NCI-H524 treated with DMSO at 0.1 percent for 48 hours (cell line): ENCODE measurements at places on chromosomes 3 and 15.

DNA sequence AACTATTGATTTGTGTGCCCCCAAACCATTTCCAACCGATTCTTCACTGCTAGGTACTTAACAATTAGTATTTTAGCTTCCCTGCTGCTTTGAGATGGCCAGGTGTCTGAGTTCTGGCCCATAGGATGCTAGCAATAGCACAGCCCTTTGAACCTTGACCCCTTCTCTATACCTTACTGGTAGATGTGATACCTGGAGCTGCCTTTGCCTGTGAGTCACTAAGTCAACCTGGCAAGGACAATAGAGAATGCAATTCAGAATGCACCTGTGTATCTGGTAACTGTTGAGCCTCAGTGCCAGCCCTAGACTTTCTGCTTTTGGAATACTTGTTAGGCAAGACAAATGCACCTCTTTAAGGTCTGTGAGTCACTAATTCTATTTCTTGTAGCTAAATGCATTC lies 467.4 kb downstream of the GRM7 start:
- DNase-seq: no peak

- no peak for DNase-seq
Observed at GRCh38 chr3:141391298-141391990, 23.1 kb downstream of the ZBTB38 start.

DNA sequence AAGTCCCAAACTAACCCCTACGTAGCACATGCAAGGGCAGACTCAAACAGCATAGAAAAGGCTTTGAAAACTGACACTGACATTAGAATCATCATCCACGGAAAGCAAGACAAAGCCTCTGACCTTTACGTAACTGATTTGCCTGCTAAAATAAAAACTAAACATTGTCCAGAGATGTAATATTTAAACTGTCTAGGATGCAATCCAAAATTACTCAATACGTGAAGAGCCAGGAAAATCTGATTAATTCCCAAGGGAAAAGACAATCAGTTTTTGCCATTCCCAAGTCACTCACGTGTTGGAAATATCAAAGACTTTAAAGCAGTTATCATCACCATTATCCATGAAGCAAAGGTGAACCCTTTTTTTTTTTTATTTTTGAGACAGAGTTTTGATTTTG lies 13.3 kb upstream of the IQCF1 start:
- DNase-seq: no peak

DNA sequence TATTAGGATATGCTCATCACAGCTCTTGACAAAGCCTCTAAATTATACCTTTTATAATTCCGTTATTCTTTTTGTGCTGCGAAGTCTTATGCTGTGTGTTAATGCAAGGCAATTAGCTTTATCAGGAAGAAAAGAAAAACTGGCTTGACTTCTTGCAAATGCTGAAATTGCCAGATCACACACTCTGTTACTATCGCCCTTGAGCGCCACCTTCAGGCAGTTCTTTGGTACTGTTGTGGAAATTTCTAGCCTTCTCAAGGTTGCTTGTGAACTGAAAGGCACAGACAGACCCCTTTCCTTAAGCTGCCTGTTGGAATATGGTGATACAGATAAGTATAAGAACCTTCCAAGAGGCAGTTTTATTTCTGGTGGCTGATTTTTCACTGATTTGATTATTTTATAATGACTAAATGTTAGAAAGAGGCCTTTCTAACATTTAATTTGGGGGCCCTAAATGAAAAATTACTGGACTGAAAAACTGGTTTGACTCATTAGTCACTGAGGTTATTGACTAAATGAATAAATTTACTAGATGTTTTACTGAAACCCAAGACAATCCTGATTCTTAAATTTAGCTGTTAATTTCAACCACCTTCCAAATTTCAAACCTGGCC lies 126.2 kb upstream of the RASGRP1 start:
- DNase-seq: no peak

DNA sequence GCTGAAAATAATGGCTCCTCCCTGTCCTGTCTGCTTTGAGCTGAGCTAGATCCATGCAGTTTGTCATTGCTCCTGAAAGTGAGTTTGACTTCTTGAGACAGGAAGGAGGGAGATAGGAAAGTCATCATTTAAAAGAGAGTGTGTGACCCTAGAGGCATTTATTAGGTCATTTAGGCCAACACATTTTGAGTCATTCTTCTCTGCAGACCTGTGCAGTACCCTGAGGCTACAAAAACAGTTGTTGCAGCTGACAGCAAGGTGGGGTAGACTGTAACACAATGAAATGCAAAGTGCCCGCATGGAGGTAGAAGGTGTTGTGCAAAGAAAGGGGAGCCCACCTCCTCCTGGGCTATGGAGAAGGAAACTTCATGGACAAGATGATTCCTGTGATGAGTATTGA lies 102.8 kb upstream of the PFN2 start:
- DNase-seq: no peak

DNA sequence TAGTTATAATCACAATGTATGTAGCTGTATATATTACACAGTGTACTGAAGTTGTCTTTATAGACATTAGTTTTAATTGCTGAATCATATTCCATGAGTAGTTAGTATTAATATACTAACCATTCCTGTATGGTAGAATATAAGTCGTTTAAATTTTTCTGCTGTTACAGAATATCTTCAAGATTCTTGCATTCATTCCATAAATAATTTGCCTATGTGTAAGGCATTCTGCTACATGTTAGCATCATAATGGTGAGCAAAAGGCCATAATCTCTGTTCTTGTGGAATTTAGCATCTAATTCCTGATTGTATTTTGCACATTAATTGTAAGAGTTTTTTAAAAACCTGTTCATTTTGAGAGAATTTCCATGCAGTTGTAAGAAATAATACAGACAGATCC lies 14.1 kb downstream of the GYG1 start:
- DNase-seq: no peak

- DNase-seq: no peak
Observed at GRCh38 chr15:76840830-76841460, 64.2 kb downstream of the SCAPER start.

DNA sequence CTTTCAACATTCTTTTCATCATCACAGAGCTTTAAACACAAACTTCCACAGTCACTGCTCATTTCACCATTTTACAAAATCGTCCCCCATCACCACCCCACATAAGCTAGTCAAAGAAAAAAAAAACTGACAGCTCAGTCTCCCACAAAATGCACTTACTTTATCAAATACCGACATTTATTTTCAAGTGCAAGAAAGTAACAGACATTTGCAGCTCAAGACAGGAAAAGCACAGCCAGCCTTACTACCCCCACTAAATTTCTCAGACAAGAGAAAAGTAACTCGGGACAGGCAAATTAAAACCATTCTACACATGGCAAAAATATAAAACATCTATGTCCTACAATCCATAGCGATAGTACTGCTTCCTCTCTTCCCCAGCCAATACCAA lies 402.4 kb downstream of the SHQ1 start:
- no peak for DNase-seq

- no peak for DNase-seq
Observed at GRCh38 chr3:126606001-126606400, 47.3 kb upstream of the C3orf22 start.

DNA sequence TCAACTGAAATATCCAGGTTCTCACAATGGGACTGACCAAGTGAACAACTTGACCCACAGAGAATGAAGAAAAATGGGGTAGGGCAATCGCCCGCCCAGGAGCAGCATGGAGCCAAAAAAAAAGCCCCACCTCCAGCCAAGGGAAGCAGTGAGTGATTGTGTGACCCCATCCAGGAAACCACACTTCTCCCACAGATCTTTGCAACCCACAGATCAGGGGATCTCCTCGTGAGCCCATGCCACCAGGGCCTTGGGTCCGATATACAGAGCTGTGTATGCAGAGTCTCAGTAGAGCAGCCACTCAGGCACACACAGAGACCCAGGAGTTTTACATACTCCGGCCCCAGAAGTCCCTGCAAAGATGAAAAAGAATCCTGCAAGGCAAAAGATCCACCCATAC lies 35.7 kb downstream of the PYGO1 start:
- DNase-seq: no peak

- DNase-seq: no peak
Observed at GRCh38 chr15:59298225-59298853, 74.3 kb downstream of the MYO1E start.

GRCh38 chr3:190084983-190085382 lies 35.7 kb downstream of the P3H2 start:
- DNase-seq: no peak

DNA sequence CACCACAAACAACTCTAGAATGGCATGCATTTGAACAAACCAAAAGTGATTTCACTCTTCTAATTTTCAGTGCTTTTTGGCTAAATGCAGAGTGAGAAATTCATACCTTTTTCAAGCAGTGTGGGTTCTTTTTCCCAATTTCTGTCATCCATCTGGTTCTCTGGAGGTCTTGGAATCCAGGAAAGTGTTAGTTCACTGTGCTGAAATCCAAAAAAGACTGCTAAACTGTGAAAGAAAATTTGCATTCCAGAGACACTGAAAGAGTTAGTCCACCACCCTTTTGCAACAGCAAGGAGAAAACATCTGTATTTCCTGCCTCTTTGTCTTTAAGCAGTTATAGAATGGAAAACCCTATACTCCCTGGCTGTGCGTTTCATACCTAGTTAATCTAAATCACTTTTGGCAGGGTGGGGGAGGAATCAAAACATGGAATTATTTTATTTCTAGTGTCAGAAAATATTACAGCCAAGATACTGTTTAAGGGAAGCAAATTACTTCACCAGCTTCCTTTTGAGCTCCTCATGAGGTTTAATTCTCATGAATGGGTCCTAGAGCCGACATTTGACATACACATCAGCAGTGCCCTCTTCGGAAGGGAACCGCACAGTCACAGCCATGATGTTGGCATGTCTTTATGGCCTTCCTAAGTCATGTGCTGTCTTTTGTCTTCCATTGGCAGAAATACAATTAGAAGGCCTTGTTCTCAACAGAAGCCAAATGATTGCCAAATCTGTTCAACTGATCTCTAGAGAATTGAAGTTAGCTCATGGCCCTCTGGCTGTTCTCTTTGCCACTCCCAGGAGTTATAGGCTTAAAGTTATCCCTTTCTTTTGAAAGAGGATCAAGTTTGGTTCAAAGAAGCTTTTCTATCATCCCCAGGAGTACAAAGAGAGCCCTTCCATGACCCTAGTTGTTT lies 317.7 kb upstream of the TPRG1 start:
- DNase-seq: no peak

DNA sequence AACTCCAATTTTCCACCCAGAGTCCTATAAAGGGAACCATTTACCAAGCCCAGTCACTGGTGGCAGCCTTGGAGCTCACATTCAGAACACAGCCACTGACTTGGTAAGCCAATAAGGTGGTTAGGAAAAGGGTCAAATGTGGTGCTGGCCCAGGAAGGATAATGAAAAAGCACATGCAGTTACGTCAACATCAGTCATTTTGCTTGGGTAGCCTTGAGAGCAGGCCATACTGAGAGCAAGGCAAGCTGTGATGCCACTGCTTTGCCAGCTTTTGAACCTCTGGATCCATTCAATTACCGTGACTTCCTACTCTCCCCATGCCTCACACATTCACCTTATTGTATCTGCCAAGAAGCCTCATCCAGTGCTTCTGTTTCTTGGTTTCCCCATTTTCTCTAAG lies 253.6 kb downstream of the OPA1 start:
- DNase-seq: no peak

DNA sequence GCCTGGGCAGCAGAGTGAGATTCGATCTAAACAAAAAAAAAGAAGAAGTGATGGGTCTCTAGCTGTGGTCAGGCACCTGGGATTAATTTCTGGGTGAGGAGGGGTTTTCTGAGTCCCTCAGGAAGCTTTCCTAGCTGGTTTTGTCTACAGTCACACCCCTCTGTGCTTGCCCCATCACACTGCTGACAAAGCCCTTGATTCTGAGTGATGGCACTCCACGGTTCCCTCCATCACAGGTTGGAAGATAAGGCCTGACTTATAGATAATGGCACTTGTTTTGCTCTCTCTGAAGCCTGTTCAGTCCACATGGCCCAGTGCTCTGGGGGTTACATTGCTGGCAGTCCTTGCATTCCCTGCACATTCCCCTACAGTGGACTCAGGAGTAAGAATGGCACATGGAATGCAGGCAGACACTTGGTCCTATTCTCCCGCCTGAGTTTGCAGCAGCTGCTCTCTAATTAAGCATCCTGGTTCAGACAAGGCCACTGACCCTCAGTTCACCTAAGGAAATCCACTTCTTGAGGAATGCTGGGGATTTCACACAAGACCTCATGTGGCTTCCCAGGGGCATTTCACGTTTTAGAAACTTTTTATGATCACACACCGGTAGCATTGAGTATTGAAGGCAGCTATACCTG lies 81.0 kb upstream of the NMNAT3 start:
- no peak for DNase-seq
